Stimulated activated CD8-positive, alpha-beta memory T cell treated with anti-CD3 and anti-CD28 coated beads, Interleukin-2, amount 100 ng/mL, for 1 hour (primary cell): ENCODE measurements at places on chromosomes 12 and 14.

DNA sequence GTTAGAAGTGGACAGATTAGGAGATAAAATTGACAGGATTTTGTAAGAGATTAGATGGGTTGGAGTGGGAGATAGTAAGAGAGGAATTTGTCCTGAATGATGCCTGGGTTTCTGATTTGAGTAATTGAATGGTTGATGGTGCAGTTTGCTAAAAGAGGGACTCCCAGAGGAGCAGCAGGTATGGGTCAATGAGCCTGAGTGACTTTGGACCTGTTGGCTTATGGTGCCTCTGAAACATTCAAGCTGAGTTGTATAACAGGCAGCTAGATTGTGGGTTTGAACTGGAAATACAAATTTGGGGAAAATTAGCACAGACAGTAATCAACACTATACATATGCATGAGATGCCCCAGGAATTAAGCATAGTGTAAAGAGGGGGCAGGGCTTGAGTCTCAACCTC is 16.7 kb upstream of the SYNDIG1L start:
- DNase-seq, result no peak

- DNase-seq, result no peak
These were observed 363.7 kb downstream of the SOX5 start for GRCh38 chr12:23585782-23586163.

GRCh38 chr14:24943024-24943423 is 106.9 kb downstream of the STXBP6 start:
- DNase-seq, result no peak

GRCh38 chr12:6605421-6606330 is 1.5 kb downstream of the CHD4 start:
- DNase-seq, result no peak

DNA sequence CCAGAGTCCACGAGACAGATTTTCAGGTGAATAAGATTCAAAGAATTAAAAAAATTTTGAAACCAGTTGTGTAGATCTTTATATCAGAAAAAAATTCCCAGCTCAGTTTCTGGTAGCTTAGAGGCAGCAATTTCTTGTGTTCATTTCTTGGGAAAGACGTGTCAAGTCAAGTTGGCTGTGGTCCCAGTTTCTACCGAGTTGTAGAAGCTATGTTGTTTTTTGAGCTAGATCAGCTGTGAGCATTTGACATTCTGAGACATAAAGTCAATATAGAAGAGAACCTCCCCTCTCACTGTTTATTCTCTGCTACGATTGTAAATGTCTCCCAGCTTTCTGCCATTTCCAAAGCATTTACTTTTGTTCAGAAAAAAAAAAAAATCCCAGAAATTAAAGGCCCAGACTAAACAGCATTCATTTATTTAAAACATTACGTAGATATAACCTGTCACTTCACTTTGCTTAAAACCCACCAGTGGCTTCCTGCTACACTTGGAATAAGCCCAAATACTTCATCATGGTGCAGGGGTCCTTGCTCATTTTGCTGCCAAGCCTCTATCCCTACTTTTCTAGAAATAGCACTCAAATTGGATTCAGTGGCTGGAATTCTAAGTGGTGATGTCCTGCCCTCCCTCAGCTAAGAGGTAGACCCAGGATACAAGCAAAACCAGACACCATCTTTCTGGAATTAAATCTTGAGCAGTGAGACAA is 20.6 kb upstream of the PYGL start:
- no peak for DNase-seq

DNA sequence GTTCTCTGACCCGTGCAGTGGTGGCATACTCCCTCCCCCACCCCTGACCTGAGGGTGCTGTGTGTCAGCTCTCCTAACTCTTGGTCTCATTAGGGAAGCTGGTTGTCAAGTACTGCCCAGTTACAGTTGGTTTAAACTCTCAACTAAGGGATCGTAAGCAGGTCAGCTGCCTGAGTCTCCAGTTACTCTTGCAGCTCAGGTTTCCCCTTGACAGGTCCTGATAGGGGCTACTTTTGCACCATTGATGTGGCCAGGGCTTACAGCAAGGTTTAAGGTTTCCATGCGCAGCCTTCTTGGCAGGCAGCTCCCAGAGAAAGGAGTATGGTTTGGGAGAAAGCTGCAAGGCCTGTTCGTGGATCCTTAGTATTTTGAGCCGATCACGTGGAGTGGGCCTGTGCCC is 74.5 kb downstream of the ETV6 start:
- no peak for DNase-seq

DNA sequence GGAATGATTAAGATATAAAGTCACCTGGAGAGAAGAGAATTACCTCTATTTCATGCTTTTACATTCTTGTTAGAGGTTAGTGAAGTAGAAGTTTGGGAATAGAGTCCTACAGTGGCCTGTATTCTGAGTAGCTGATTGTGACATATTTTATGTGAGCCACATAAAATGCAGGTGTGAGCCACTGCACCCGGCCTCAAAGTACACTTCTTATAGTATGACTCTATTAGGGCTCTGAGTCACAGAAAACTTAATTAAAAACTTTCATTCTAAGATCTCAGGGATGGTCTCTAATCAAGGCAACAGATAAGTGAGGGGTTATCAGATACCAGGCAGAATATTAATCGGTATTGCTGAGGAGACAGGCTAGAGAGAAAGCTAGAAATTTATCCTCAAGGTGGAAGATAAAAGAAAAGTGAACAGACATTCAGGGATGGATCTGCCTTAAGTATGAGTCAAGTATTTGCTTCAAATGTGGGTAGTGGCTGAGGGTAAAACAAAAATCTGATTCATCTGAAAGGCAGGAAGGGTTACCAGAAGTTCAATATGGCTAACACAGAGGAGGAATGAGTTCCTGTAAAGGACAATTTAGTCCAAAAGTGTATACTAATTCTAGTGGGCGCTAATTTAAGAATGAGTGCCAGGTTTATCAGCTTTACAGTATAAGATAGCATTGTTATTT is 5.5 kb upstream of the G2E3 start:
- no peak for DNase-seq

- DNase-seq, result no peak
These were observed 210.6 kb downstream of the ADGRD1 start for GRCh38 chr12:131164096-131164872.

DNA sequence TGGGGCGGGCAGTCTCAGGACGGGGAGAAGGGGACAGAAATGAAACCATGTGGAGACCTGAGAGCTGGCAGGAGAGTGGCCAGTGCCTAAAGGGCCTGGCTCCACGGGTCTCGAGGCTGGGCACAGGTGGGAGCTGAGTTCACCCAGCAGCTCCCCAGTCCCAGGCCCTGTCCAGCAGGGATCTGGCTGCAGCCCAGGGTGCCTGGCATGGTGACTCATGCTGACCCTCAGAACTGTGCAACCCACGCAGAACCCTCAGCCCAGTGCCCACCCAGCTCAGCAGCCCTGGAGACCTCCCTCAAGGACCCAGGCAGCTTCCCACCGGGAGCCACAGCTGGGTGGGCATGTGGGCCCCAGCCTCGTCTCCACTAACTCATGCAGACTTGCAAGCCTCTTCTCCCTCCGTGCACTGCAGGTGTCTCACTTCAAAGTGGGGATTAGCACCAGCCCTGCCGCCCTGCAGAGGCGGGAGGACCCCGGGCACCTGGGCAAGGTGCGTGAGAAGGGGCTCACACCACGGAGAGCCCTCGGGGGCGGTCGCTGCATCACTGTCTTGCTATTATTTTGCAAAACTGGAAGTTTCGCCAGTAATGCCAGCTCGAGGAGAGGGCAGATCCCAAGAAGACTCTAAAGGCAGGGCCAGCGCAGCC is 46.3 kb downstream of the CCNK start:
- no peak for DNase-seq

GRCh38 chr14:84877061-84877460 is 652.9 kb upstream of the FLRT2 start:
- DNase-seq, result no peak

DNA sequence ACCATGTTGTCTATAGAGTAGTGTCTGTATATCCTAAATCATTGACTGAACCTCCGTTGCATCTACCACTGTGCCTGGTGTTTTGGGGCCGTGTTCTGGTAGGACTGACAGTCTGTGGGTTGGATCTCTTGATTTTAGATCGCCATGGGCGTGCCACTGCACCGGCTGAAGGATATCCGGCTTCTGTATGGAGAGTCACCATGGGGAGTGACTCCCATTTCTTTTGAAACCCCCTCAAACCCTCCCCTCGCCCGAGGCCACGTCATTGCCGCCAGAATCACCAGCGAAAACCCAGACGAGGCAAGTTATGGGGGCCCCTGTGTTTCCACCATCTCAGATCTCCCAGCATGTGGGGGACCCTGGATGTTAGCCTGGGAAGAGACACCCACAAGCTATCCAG is 69.1 kb downstream of the ACACB start:
- DNase-seq, result no peak

DNA sequence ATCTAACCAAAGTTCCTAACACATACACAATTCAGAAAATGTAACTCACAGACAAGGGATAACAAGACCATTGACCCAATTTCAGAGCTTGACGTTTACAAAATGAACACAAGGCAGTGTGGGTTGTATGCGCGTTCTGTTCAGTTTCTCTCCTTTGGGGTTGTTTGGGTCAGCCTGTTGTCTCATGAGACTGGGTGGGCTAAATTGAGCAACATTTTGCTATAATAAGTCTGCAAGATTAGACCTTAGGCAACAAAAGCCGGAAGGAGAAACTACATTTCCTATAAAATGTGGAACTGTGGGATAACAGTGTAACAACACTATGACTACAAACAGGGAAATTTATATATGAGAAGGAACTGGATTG is 18.8 kb upstream of the LTA4H start:
- no peak for DNase-seq

DNA sequence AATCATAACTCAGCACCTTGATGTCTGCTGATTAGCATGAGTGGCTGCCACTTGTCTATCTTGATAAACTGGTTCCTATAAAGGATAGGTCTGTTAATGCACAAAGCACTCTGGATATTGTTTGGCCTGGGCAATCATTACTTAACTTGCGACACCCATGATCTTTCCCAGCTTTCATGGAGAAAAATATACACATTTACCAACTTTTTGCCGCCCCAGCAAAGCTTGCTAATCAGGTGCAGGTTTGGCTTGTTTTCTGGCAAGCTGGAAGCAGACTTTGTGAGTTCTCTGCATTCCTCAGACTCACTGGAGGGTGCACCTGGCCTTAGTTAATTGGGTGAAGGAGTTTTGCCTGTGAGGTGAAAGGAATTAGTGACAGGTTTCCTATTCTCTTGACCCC is 1126.4 kb upstream of the FLRT2 start:
- no peak for DNase-seq
